Jurkat, Clone E6-1 (cell line): ENCODE measurements at places on chromosomes 7 and 10.

GRCh38 chr10:70744617-70745143 lies 40.5 kb downstream of the TBATA start:
- no peak for DNase-seq

DNA sequence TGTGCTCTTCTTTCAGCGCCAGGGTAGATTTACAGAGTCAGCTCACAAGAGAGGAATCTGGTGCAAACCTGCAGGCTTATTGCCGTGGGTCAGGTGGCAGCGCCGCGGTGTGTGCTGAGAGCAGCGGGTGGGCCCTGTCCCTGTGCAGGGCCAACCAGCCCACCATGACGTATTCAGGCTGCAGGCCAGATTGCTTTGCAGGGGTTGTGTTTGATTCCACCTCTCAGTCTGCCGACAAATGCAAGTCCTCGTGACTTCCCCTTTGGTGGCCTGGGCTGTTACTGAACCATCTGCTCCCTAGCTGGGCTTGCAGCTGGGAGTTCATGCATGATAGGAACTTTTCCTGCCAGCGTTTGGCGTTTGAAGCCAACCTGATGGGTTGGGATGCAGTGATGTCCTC lies 66.7 kb upstream of the LEP start:
- no peak for DNase-seq

- DNase-seq, result no peak
Measured at GRCh38 chr7:69105092-69105491, 493.2 kb upstream of the AUTS2 start.

DNA sequence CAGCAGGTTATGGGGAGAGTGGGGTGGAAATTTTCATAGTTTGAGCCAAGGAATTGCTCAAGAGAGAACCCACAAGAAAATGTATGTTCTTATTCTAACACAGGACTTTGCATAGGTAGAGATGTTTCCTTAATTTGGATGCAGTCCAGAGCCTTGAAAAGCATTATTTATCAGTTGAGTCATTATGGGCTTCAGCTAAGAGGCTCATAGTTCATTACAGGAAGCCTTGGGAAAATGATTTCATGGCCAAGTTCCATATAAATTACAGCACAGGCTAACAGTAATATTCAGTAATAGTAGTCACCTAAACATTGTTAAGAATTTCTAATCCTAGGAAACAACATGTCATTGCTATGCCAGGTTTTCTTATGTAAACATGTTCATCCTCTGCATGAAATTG lies 131.1 kb upstream of the PTPRZ1 start:
- no peak for DNase-seq

GRCh38 chr10:93305122-93305521 lies 177.0 kb downstream of the MYOF start:
- DNase-seq, result no peak

DNA sequence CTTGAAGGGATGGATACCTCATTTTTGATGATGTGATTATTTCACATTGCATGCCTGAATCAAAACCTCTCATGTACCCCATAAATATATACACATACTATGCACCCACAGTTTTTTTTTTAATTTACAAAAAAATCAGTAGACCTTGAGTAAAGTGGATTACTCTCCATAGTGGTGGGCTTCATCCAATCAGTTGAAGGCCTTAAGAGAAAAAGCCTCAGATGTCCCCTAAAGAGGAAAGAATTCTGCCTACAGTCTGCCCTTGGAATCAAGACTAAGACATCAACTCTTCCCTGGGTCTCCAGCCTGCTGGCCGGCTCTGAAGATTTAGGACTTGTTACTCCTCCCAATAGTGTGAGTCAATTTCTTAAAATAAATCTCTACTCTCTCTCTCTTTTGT lies 1.1 kb downstream of the AZGP1 start:
- no peak for DNase-seq

DNA sequence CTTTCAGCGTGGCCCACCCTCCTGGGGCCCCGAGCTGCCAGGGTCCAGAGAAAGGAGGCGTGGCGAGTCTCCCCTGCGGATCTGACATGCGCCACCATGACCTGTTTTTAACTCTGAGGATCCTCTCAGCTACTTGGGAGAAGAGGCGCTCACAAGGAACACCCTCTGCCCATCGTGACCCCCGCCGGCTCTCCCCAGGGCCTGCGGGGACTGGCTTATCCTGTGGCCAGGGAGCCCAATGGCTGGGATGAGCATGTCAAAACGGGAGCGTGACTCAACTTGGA lies 93.7 kb downstream of the EBF3 start:
- DNase-seq, result no peak

- peak; percentile 72 for DNase-seq
Measured at GRCh38 chr10:61933859-61934555, 32.5 kb downstream of the ARID5B start.

- no peak for DNase-seq
Measured at GRCh38 chr10:23675585-23675984, 236.7 kb downstream of the OTUD1 start.

DNA sequence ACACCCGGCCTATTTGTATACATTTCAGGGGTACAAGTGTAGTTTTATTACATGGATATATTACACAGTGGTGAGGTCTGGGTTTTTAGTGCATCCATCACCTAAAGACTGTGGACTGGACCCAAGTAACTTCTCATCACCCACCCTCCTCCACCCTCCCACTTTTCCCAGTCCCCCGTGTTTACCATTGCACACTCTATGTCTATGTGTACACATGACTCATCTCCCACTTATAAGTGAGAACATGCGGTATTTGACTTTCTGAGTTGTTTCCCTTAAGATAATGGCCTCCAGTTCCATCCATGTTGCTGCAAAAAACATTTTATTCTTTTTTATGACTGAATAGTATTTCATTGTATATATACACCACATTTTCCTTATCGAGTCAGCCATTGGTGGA lies 98.9 kb upstream of the WAC start:
- no peak for DNase-seq

DNA sequence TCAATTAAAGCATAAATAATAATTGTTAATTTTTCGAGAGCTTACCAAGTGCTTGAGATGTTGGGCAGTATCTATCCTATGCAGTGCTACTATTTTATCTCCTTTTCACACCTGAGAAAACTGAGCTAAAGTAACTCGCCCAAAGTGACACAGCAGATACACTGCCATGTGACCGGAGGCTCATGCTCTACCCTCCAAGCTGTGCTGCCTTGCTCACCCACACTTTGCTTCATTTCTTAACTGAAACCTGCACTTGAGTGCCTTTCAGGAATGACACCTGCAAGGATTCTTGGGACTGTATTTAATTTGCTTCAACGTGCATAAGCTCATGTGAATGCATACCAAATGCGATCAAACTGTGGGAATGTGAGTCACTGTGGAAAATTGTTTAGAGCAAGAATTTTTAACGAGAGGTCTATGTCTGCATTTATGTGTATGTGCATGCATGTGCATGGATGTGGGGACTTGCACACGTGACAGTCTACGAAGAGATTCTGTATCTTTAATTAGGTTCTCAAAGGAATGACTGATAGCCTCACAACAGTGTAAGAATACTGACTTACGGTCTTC lies 119.2 kb downstream of the ADCYAP1R1 start:
- no peak for DNase-seq

GRCh38 chr7:96182424-96183158 lies 139.3 kb downstream of the SLC25A13 start:
- no peak for DNase-seq

DNA sequence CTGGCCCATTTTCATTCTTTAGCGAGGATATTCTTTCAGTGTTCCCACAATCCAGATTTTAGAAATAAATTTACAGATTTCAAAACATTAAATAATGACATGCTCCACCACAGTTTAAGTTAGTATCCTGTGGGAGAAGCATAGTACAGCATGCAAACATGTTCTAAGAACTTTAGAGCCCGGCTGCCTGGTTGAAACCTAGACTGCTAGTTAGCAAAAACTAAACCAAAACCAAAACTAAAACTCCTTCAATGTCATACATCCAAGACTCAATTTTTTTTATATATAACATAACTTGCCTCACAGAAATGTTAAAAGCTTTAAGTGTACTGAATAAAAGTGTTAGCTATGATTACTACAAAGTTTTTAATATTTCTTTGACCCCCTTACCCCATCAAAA lies 17.0 kb downstream of the TRA2A start:
- no peak for DNase-seq

- no peak for DNase-seq
Measured at GRCh38 chr7:94297397-94297838, 97.3 kb upstream of the COL1A2 start.

DNA sequence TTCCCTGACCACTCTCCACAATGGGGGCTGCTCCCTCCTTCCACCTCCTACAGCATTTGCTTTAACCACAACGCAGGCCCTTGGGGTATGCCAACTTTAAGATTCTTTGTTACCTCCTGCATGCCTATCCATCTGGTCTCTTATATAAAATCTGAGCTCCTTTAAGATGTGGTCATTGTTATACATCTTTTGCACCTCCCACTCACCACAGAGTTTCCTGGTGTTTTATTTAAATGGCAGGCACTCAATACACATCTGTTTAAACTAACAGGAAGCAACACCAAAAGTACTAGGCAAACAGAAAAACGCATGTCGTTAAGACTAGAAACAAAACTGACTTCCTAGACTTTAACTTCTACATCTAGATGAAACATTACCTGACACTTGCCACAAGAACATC lies 36.3 kb downstream of the SLC25A13 start:
- DNase-seq, result peak; percentile 97

GRCh38 chr7:159088016-159088865 lies 56.4 kb downstream of the VIPR2 start:
- no peak for DNase-seq

DNA sequence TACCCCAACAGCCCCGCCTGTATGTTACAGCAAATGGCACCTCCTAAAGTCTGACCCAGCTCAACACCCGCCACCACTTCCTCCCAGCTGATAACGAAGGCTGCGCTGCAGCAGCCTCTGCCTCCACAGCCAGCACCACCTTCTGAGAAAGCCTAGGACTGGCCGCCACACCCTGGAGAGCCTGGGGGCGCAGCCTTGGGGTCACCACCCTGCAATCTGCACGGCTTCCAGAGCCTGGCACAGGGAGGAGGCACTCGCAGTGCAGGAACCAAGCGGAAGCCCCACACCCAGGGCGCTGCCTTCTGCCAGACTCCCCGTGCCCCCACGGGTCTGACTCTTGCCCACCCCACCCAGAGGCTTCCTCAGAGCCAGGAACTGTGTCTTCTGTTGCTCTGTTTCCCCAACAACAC lies 112.5 kb downstream of the MAD1L1 start:
- DNase-seq, result peak; percentile 57

DNA sequence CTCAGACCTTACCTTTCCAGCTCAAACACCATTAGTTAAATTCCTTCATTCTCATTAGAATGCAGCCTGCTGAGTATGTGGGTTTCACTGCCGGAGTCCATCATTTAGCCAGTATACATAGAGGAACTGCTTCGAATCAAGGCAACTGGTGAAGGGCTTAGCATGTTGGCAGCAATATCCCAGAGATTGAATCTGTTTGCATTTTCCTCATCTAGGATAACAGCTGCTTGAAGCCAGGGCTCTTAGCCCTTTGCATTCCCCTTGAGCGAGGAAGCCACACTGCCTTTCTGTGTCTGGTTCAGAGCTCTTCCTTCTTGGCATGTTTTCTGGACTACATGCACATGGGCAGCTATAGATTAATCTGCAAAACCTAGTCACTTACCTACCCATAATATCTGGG lies 14.7 kb downstream of the NODAL start:
- DNase-seq, result no peak

- DNase-seq, result no peak
Measured at GRCh38 chr10:6292741-6293151, 90.0 kb downstream of the PFKFB3 start.

DNA sequence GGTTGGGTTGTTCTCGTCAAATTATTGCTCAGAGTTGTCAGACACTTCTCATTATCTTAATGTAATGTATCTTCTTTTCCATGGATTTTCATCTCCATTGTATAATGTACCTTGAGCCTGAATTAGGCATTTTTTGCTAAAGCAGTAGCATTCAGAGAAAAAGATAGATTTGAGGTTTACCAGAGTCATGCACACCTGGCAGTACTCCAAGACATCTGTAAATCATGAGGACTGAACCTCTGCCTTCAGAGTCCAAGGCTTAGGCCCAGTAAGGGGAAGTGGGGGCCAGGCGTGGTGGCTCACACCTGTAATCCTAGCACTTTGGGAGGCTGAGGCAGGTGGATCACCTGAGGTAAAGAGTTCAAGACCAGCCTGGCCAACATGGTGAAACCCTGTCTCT lies 624.3 kb upstream of the MBL2 start:
- DNase-seq, result no peak

- no peak for DNase-seq
Measured at GRCh38 chr7:43314379-43315158, 202.1 kb downstream of the HECW1 start.

DNA sequence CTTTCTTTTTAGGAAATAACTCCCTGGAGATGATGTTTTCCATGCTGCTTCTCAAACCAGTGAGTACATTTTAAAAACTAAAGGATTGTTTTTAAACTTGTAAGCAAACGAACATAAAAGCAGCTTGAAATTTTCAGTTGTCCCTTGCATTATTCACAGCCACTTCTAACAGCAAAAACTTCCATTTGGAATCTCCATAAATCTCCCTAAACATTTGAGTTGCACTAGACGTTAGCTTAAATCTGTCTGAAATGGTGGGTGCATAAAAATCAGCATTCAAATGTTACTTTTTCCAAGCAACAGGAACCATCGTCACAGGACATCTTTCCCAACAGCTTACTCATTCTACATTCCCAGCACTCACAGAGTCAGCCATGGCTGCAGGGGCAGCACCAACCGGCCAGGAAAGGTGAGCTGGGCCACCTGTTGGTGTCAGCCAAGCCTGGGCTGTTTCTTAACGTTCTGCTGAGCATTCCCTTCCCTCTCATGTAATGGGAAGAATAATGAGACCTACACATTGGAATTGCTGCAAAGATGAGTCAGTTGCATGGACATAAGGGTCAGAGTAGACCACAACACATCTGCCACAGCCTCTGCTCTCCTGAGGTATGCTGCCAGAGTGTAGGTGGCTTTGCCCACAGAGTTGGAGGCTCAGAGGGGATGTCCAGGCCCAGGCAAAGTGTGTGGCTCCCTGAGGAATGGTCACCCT lies 163.2 kb downstream of the TNS3 start:
- DNase-seq, result no peak

GRCh38 chr7:1422512-1423263 lies 36.6 kb downstream of the MICALL2 start:
- no peak for DNase-seq

DNA sequence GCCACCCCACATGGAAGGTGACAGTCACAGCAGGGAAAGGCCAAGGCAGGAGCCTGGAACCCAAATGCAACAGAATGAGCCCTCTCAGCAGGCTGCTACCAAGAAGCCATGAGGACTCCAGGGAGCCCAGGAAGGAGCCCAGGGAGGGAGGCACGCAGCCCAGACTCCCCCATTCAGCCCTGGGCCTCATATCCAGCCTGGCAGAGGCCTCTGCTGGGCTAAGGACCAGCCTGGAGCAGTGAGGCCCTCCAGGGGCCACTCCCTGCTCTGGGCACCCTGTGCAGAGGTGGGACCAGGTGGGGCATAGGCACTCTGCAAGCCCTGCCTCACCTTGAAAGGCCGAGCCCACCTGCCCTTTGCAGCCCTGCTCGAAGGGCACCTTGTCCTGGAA lies 25.8 kb upstream of the ZNF488 start:
- DNase-seq, result no peak

DNA sequence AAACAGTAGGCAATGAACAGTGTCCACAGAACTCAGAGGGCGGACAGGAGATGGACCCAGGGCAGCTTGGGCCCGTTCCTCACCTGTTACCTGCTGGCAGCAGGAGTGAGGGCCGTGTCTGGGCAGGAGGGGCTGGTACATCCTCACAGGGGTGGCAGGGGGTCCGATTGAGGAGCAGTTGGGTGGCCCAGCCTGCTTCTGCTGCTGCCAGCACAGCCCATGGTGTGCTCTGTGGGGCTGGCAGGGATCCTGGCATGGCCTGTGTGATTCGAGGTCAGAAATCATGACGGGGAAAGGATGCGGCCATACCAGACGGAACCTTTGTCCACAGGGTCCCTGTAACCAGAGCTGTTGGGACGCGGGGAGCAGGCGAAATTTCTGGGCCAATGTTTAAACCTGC lies 49.6 kb downstream of the INPP5A start:
- DNase-seq, result no peak
